ENCODE measurements at places on chromosomes 5 and 9.

GRCh38 chr5:152501294-152501693, 96.2 kb upstream of the NMUR2 start:
- no peak for DNase-seq
- H3K36me3 ChIP-seq = no peaks in the 10 kb centered on the region
- H3K27me3 ChIP-seq = no peaks in the 10 kb centered on the region

DNA sequence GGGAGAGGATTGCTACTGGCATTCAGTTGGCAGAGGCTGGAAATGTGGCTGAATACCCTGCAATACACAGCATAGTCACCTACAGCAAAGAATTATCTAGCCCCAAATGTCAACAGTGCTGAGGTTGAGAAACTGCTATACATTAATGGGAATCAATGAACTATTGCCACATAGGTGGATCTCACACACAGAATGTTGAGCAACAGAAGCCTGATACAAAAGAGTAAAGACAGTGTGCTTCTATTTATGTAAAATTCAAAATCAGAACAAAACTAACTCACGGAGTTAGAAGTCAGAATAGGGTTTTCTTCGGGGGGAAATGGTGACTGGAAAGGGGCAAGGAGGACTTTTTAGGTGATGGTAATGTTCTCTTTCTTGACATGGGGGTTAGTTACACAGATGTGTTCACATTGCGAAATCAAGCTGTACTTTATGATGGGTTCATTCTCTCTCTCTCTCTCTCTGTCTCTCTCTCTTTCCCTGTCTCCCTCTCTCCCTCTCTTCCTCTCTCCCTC, 45.7 kb upstream of the PANK3 start:
- no peak overlapping the region for H3K27ac ChIP-seq
- H3K4me1 ChIP-seq = no peaks in the 10 kb centered on the region
- no peak for DNase-seq
- no peak overlapping the region for H3K4me3 ChIP-seq

- no peaks in the 10 kb centered on the region for H3K27me3 ChIP-seq
- no peak overlapping the region for H3K27ac ChIP-seq
- no peak overlapping the region for H3K4me3 ChIP-seq
- no peaks in the 10 kb centered on the region for H3K4me1 ChIP-seq
- no peak for DNase-seq
Observed at GRCh38 chr9:116137581-116137980, 16.0 kb upstream of the PAPPA start.

GRCh38 chr5:107135391-107135790, 535.3 kb downstream of the EFNA5 start:
- H3K4me1 ChIP-seq = no peaks in the 10 kb centered on the region
- no peak for DNase-seq
- H3K27ac ChIP-seq = no peak overlapping the region
- H3K4me3 ChIP-seq = no peak overlapping the region
- H3K27me3 ChIP-seq = no peaks in the 10 kb centered on the region

DNA sequence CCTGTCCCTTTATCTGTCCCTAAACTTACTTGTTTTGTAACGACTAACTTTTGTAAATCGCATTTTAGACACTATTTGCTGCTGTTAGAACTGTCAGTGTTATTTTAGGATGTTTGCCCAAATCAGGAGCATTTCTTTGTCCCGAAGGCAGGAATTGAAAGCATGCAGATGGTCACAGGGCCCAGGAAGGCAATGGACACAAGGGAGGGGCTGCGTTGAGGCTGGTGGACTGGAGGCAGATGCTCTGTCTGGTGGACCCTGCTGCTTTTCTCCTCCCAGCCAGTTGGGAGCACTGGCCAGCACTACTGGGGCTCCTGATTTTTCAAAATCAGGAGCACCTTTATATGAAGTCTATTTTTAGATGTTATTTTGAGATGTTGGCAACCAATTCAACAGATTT, 31.7 kb downstream of the DOCK2 start:
- no peak for DNase-seq
- no peaks in the 10 kb centered on the region for H3K4me1 ChIP-seq
- no peaks in the 10 kb centered on the region for H3K27me3 ChIP-seq
- H3K4me3 ChIP-seq = no peak overlapping the region
- H3K27ac ChIP-seq = no peak overlapping the region

GRCh38 chr5:112529525-112529924, 110.4 kb upstream of the EPB41L4A start:
- no peaks in the 10 kb centered on the region for H3K27me3 ChIP-seq
- DNase-seq = no peak
- no peak overlapping the region for H3K4me3 ChIP-seq
- no peaks in the 10 kb centered on the region for H3K36me3 ChIP-seq
- no peak overlapping the region for H3K27ac ChIP-seq
- no peaks in the 10 kb centered on the region for H3K4me1 ChIP-seq

GRCh38 chr5:86797677-86798076, 179.9 kb downstream of the COX7C start:
- no peak overlapping the region for H3K27ac ChIP-seq
- no peaks in the 10 kb centered on the region for H3K4me1 ChIP-seq
- no peak overlapping the region for H3K4me3 ChIP-seq

GRCh38 chr9:101333490-101333889, 51.3 kb downstream of the BAAT start:
- no peaks in the 10 kb centered on the region for H3K27me3 ChIP-seq
- no peak overlapping the region for H3K27ac ChIP-seq
- no peak overlapping the region for H3K4me3 ChIP-seq
- H3K36me3 ChIP-seq = no peaks in the 10 kb centered on the region

DNA sequence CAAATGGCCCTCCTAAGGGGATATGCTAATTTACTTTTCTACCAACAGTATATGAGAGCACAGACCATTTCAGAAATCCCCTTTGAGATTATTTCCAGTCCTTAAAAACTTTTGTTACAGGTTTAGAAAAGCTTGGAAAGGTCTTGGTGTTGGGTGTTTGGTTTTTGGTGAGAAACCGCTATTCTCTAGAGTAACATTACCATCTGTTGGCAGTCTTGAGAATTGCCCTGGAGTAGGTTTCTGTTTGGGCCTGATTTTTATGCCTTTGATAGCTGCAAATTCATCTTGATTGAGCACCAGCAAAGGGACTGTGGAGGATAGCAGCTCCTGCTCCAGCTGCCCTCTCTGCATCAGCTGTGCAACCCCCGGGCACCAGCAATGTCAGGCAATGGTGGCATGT, 8.0 kb downstream of the NUDT2 start:
- peaks cover 35% of the 10 kb centered on the region for H3K36me3 ChIP-seq
- no peak overlapping the region for H3K27ac ChIP-seq
- no peaks in the 10 kb centered on the region for H3K4me1 ChIP-seq
- DNase-seq = no peak
- no peaks in the 10 kb centered on the region for H3K27me3 ChIP-seq

GRCh38 chr9:7879551-7880245, 80.1 kb upstream of the DMAC1 start:
- DNase-seq = no peak
- no peaks in the 10 kb centered on the region for H3K27me3 ChIP-seq
- no peak overlapping the region for H3K27ac ChIP-seq

- no peak overlapping the region for H3K4me3 ChIP-seq
- H3K27me3 ChIP-seq = no peaks in the 10 kb centered on the region
- no peaks in the 10 kb centered on the region for H3K36me3 ChIP-seq
- no peak for DNase-seq
- no peaks in the 10 kb centered on the region for H3K4me1 ChIP-seq
- no peak overlapping the region for H3K27ac ChIP-seq
Observed at GRCh38 chr5:180006141-180006540, 65.4 kb downstream of the RNF130 start.

DNA sequence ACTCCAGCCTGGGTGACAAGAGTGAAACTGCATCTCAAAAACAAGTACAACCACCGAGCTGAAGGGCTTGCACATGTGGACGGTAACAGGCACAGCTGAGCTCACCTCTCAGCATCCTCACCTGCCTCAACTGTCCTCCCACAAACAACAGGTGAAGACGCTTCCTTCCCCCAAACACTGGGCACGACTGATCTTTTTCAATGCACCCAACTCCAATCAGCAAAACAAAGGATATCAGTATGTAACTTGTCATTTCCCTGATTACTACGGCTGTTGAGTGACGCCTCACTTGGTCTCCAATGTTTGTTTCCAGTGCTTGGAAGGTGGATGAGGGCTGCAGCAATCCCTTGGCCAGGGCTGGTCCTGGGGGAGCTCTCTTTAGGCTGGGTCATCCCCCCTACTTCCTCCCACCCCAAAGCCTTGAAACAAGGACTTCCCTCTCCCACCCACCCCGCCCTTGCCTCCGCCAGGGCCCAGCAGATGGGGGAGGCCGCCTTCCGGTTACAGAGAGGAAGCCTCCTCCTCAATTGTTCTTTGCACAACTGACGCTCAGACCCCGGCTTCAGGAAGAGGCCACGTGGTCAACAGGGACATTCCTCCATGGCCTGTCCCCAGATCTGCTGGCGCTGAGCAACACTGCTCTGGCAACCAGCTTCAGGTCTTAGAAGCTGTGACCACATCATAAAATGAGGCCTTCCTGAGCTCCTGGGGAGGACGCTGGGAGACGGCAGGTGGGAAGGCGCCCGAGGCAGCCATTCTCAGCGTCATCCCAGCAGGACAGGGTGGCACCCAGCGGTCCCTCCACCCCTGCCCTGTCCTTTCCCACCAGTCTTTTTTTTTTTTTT, 5.9 kb downstream of the FAM78A start:
- H3K36me3 ChIP-seq = peaks cover 3% of the 10 kb centered on the region
- H3K4me1 ChIP-seq = peaks cover 68% of the 10 kb centered on the region
- peak overlapping the region; percentile 91 for H3K27ac ChIP-seq
- no peaks in the 10 kb centered on the region for H3K27me3 ChIP-seq

- no peak for DNase-seq
- no peaks in the 10 kb centered on the region for H3K36me3 ChIP-seq
- H3K27me3 ChIP-seq = no peaks in the 10 kb centered on the region
- no peak overlapping the region for H3K4me3 ChIP-seq
Observed at GRCh38 chr9:38350529-38350928, 42.0 kb upstream of the ALDH1B1 start.

DNA sequence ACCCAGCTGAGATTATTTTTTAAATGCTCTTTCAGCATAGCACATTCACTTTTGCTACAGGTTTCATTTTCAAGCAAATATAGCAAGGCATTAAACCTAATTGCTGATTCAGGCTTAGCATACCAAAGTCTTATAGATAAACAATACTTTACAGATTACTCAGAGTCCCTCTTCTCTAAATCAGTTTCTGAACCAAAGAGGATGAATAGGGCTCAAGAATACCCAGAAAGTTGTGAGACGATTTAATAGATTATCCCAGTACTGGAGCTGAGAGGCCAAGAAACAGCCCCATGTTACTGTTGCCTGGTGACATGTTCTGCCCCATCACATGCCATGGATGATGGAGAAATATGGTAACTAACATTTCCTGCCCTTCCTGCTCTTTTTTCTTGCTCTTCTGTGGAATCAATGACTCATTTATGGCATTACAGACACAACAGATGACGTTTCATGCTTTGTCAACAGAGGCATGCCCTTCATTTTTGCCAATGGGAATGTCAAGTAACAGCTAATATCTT, 18.1 kb upstream of the SSBP2 start:
- no peak overlapping the region for H3K4me3 ChIP-seq
- H3K36me3 ChIP-seq = no peaks in the 10 kb centered on the region
- no peaks in the 10 kb centered on the region for H3K4me1 ChIP-seq
- no peaks in the 10 kb centered on the region for H3K27me3 ChIP-seq
- no peak overlapping the region for H3K27ac ChIP-seq

- H3K27me3 ChIP-seq = no peaks in the 10 kb centered on the region
- no peak overlapping the region for H3K4me3 ChIP-seq
- H3K4me1 ChIP-seq = peaks cover 14% of the 10 kb centered on the region
- DNase-seq = no peak
- peaks cover 2% of the 10 kb centered on the region for H3K36me3 ChIP-seq
- H3K27ac ChIP-seq = no peak overlapping the region
Observed at GRCh38 chr5:6636293-6636692, 3.1 kb downstream of the SRD5A1 start.

DNA sequence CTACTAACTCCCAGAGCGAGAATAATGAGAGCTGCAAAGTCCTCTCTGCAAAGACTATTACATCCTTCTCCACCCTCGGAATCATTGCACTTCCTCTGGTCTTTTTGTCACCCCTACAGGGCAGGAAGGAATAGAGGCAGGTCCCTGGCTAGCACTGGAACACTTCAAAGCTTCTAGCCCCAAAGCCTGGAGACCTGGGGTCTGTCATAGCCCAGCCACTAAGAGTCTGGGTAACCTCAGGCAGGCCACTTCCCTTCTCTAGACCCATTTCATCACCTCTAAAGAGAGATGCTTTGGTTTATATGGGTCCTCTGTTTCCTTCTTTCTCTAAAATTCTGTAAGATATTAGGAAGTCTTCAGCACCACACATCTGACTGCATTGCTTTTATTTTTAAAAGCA, 6.7 kb downstream of the ADRB2 start:
- H3K27me3 ChIP-seq = no peaks in the 10 kb centered on the region
- DNase-seq = no peak
- H3K4me3 ChIP-seq = no peak overlapping the region
- H3K27ac ChIP-seq = no peak overlapping the region

DNA sequence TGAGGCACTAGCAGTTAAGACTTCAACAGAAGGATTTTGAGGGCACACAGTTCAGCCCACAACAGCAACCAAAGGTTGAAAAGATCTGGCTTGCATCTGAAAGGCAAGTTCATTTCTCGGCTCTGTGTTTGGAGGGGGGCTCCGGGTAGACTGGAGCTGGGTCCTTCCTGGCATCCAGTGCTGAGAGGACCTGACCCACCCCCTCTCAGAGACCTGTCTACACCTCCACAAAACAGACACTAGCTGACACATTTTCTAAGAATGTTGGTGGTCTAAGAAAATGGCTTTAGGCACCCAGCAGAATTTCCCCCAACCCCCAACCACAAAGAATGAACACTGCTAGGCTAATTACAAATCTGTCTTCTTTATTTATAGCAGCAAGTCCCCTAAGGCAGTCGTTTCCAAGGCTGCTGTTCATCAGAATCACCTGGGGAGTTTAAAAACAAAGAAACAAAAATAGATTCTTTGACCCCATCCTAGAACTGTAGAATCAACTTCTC, 6.2 kb upstream of the PTCH1 start:
- H3K4me3 ChIP-seq = no peak overlapping the region
- H3K4me1 ChIP-seq = no peaks in the 10 kb centered on the region
- no peaks in the 10 kb centered on the region for H3K27me3 ChIP-seq
- no peaks in the 10 kb centered on the region for H3K36me3 ChIP-seq
- no peak for DNase-seq
- H3K27ac ChIP-seq = no peak overlapping the region

DNA sequence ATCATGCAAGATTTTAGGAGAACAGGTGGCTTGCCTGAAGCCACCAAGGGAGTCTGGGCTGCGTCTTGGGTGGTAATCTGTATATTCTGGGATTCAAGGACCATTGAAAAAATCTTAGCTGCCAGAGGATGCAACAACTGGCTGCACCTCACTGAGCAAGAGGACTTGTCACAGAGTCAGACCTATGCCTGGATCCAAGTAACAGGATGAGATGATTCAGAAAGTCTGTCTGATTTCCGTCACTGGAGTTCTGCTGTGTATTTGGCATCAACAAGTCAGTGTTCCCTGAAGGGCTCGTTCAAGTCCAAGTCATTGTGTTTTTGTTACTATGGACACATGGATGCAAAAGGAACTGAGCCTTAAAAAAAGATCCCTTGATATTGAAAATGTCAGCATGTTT, 37.8 kb upstream of the CARTPT start:
- H3K27ac ChIP-seq = no peak overlapping the region
- no peak for DNase-seq
- no peaks in the 10 kb centered on the region for H3K36me3 ChIP-seq
- no peak overlapping the region for H3K4me3 ChIP-seq
- H3K4me1 ChIP-seq = no peaks in the 10 kb centered on the region

GRCh38 chr5:122385808-122386207, 73.8 kb downstream of the SNCAIP start:
- H3K36me3 ChIP-seq = no peaks in the 10 kb centered on the region
- no peaks in the 10 kb centered on the region for H3K4me1 ChIP-seq
- no peak overlapping the region for H3K27ac ChIP-seq
- no peak overlapping the region for H3K4me3 ChIP-seq

- no peak for DNase-seq
Observed at GRCh38 chr9:4799033-4799430, 6.3 kb downstream of the RCL1 start.
